ENCODE measurements at places on chromosomes 6 and 20. TPM values are rescaled to one million over a fixed set of nuclear protein-coding genes. Genes with fewer than 3 reads are reported as not detected.

DNA sequence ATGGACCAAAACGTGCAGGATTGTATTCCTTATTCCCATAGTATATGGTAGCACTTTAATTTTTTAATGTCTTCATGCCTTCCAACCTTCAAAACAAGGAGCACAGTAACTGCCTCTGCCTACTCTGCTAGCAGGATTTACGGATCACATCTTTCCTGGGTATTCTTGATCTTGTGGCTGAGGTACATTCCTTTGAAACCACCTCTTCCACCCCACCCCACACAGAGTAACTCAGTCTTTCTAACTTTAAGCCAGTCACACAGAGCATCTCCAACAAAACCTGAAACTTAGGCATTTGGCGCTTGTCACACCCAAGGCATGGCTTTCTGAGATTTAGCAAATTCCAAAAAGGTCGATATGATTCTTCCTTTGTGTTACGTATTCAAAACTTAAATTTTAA is 2.3 kb upstream of the ID4 start:
- DNase-seq = no peak

DNA sequence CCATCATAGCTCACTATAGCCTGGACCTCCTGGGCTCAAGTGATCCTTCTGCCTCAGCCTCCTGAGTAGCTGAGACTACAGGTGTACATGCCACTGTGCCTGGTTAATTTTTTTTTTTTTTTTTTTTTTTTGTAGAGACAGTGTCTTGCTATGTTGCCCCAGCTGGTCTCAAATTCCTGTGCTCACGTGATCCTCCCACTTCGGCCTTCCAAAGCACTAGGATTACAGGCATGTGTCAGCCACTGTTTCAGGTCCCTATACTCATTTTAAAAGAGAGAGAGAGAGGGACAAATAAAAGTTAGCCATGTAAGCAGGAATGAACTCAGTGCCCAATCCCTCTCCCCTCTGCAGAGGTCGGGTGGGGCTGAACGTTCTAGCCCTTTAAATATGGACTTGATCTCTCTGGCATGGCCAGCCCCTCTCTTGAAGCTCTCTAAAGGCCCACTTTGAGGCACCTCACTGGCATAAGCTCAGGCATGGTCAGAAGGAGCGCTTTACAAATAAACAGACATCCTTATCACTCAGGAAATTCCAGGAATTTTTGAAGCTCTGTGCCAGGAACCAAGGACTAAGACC is 9.0 kb upstream of the SERPINB1 start:
- no peak for DNase-seq

- DNase-seq = no peak
Observed at GRCh38 chr20:32539817-32540675, 45.1 kb downstream of the NOL4L start.

DNA sequence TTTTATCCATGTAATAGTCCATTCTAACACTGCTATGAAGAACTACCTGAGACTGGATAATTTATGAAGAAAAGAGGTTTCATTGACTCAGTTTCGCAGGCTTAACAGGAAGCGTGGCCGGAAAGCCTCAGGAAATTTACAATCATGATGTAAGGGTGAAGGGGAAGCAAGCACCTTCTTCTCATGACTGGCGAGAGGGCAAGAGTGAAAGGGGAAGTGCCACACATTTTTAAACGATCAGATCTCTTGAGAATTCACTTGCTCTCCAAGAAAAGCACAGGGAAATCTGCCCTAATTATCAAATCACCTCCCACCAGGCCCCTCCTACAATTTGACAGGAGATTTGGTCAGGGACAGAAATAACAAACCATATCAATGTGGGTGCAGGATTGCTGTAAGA is 859.7 kb downstream of the EPHA7 start:
- no peak for DNase-seq

The GPX5 gene
- total RNA-seq = not detected

The LPA gene
- not detected for total RNA-seq

The UBE2C gene
- 31.3 TPM for total RNA-seq

The PSORS1C1 gene
- total RNA-seq = 0.38 TPM

The PARD6B gene
- 24.0 TPM for total RNA-seq

The HTR1E gene
- total RNA-seq = not detected

The CLIC1 gene
- 498 TPM for total RNA-seq

The SCUBE3 gene
- total RNA-seq = 1.4 TPM

The CD24 gene
- 578 TPM for total RNA-seq
